ENCODE measurements at places on chromosomes 3 and 15.

GRCh38 chr3:134772011-134772410 lies 23.0 kb upstream of the EPHB1 start:
- no peak for DNase-seq

GRCh38 chr3:8581806-8582445 lies 62.7 kb downstream of the SSUH2 start:
- no peak for DNase-seq

DNA sequence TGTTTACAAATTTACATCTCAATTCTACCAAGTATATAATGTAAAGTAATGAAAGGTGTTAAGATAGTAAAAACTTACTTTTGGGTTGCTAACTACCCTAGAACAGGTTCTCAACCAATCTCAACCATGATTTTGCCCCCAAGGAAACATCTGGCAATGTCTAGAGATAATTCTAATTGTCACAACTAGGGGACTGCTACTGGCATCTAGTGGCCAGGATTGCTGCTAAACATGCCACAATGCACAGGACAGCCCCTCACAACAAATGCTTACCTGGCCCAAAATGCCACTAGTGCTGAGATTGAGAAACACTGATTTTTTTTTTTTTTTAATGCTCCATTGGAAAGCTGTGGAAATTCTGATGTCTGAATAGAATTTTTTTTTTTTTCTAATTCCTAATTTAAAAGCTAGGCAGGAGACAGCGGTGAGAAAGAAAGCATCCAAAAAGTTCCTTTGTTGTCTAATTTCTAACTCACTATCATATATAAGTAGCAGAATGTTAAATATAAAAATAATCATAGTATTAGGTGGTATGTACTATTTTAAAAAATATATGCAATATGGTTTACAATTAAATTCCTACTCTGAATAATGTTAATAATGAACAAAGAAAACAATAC lies 81.5 kb downstream of the TJP1 start:
- DNase-seq, result no peak

DNA sequence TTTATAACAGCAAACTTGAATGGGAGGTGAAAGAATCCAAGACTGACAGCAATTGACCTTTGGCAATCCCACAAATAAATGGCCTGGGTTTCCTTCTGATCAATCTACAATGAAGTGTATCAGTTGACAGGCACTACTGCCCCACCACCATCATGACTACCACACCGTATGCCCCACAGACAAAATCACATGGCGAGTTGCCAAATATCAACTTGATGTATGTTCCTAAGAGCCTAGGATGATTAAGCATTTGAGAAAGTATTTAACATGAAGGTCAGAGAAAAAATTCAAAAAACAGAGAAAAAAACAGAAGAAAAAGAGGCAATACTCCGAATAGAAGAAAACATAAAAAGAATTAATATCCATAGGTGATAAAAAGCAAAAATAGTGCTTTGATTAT lies 215.9 kb upstream of the STAC start:
- no peak for DNase-seq

DNA sequence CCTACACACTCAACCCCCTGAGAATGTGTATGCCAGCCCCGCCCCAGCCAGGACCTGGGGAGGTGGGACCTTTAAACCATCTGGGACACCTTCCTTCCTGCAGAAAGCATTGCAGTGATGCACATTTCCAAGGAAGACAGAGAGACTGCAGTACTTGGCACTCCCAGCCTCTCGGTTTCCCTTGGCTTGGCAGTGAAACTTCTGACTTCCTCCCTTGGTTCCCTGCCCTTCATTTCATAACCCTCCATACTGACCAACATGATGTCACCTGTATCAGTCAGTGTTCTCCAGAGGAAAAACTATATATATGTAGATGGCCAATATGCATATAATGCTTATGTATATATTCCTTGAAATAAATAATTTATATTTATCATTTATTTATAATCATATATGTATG lies 103.2 kb downstream of the SST start:
- peak; percentile 82 for DNase-seq

DNA sequence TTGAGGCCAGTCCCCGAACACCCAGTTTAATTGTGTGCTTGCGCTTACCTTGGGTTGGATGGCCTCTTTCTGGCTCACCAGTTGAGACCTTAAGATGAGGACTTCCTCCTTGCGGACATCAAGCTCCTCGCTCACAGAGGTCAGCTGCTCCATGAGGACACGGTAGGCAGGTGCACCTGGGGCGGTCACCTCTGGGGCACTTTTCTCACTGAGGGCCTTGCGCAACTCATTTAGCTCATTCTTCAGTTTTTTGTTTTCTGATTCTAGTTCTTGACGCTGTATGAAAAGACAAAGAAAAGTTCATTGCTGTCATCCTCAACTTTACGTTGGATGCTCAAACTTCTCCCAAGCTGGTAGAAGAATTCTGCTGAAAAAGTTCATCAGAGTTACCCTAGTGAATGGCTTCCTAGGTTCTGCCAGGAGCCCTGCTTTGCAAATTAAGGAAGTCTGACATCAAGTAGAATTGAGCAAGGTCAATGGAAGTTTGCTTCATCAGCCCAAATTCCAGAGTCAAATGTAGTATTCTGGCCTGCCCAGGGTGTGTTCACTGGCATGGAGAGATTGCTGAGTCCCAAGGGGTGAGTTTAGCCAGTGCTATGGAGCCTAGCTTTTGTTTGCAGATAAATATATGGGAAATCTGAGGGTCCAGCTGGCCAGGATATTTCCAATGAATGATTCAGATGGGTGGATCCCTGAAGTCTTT lies 55.8 kb upstream of the MYO5C start:
- DNase-seq, result peak; percentile 80

- DNase-seq, result peak; percentile 82
These were observed 62.0 kb upstream of the ACP3 start for GRCh38 chr3:132255041-132255745.

DNA sequence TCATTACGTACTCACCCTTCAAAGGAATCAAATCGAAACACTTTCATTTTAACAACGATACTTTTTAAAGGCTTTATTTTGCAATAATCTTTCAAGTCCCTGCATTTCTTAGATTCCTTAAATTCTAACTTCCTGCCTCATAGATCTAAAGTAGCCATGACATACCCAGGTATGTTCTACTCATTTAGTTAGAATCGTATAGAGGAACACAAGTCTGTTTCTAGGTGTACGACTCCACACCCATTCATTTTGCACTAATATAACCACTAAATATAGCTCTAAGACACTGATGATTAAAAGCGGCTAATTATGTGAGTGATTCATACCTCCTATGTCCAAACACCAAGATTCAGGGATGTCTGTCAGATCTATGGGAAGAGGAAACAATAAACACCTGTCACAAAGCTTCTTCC lies 1.3 kb downstream of the ATP13A3 start:
- peak; percentile 70 for DNase-seq

DNA sequence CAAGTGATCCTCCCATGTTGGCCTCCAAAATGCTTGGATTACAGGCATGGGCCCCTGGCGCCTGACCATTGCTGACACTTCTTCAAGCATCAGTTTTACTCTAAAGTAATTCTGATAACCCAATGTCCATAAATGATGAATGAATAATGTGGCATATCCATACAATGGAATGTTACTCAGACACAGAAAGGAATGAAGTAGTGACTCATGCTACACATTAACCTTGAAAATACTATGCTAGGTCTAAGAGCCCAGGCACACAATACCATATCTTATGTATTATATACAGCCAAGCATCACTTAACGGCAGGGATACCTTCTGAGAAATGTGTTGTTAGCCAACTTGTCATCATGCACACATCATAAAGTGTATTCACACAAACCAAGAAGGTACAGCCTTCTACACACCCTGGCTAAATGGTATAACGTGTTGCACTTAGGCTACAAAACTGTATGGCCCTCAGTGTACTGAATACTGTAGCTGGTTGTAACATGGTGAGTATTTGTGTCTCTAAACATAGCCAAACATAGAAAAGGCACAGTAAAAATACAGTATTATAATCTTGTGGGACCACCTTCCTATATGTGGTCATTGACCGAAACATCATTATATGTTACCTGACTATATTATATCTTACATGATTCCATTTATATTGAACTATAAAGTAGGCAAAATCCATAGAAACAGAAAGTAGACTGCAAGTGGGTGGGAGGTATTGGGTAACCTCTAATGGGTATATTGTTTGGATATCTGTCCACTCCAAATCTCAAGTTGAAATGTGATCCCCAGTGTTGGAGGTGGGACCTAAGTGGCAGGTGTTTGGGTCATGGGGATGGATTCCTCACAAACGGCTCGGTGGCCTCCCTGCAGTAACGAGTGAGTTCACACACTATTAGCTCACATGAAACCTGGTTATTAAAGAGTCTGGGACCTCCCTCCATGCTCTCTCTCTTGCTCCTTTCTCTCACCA lies 31.4 kb downstream of the MKRN2 start:
- DNase-seq, result no peak

GRCh38 chr3:161977063-161977462 lies 480.5 kb downstream of the OTOL1 start:
- peak; percentile 40 for DNase-seq

DNA sequence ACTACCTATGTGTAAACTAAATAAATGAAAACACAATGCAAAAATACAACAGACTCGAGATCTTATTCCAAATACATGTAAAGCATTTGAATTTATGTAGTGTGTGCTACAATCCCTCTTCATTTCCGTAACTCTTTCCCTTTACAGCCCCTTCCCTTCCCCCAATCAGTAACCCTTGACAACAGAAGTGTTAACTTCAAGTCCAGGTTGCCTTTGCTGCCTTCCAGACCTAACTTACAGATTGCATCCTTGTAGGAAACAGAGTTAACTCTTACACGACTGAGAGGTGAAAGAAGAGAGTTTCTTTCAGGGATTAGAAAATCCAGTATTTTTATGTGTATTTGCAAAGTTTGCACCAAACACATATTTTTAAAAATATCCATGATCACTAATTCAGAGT lies 1.4 kb upstream of the ROBO1 start:
- DNase-seq, result no peak

DNA sequence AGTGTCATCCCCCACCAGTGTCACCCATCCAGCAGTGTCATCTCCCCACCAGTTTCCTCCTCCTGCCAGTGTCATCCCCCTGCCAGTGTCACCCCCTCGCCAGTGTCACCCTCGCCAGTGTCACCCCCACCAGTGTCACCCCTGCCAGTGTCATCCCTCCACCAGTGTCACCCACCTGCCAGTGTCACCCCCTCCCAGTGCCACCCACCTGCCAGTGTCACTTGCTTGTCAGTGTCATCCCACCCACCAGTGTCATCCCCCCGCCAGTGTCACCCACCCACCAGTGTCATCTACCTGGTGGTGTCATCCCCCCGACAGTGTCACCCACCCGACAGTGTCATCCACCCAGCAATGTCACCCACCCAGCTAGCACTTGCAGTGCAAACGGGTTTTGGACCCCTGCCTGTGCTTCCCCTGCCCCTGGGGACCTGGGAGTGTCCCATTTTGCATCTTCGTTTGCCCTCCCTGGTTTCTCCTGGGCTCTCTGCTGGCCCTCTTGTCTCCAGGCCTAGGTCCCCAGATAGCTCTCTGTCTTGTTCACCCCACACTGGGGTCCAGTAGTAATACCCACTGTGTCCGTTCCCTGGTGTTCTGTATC lies 99.8 kb upstream of the PRR20G start:
- no peak for DNase-seq

GRCh38 chr3:161371441-161372320 lies at the start of gene SPTSSB:
SPTSSB (minus strand) TSS chr3:161371517; CDS start chr3:161346323, 25,194 bp downstream.
- DNase-seq, result peak; percentile 12

DNA sequence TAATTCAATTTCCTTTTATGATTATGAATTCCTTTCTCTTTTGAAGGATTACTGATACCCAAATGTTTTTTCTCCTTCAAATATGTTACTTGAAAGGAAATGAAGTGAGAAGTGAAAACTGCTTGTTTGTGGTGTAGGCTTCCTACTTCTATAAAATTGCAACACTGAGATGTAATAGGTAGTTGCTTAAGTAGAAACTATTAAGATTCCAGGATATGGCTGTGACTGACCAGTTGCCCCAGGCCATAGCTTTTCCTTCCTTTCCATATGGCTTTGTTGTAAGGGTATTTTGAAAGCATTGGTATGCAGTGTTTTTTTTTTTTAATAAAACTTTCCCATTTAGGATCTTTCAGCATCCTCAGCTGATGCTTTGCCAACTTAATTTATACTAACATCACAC lies 28.5 kb downstream of the DNAJC13 start:
- DNase-seq, result peak; percentile 86

DNA sequence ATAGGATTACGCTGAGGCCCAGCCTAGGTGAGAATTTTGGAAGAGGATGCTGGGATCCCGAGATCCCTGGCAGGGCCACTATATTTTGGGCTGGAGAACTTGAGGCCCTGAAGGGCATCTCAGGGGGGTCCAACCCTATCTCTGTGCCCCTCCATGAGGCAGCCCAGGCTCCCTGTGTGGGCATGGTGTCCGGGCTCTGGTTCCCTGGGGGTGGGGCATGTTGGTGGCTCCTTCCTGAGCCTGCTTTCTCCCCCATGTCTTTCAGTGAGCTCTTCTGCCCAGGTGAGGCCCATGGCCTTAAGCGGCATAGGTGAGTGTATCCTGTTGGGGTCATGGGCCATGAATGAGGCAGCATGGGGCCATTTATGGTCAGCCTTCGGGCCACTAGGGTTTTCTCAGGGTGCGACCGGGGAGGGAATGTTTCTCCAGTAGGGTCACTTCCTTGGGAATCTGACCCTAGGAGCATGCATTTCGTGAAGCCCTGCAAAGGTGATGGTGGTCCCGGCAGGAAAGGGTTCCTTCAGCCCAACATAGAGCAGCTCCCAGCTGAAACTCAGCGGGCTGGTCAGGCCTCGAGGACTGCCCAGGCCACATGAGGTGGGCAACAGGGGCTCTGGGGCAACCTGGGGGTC lies 191.3 kb downstream of the UBE3A start:
- DNase-seq, result no peak

DNA sequence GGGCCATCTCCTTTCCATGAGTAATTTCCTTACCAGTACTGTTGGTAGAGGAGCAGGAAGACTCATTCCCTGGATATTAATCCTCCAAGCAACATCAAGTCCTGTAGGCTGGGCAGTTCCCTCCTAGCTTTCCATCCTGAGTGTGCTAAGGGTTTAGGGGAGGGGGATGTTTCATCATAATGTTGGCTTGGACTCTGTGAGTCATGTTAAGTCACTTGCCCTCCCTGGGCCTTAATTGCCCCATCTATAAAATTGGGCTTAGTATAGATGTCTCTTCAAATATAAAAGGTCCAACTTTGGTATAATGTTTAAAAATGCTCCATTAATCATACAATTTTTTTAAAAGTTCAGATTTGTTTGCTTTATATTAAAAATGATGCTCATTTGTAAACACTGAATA lies 52.7 kb downstream of the TLE3 start:
- DNase-seq, result peak; percentile 38

GRCh38 chr3:136141891-136142290 lies 54.2 kb downstream of the MSL2 start:
- peak; percentile 15 for DNase-seq

DNA sequence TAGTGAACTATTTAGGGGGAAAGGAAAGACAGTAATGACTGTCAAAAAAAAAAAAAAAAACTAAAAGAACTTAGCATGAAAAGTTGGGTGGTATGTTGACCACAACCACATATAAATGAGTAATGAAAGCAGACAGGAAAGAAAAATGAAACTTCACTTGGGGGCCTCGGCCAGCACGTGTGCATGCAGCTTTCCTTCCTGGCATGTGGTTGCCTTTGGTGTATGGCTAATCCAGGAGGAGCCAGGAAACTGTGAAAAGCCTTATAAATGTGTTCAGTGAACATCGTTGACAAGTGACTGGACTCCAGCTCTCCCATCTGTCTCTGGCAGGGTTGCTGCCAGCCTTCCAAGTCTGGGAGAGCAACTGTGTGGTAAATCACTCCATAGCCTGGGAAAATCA lies 195.1 kb downstream of the DTWD1 start:
- peak; percentile 99 for DNase-seq

GRCh38 chr3:142509079-142509478 lies 61.2 kb upstream of the XRN1 start:
- no peak for DNase-seq

All from AG10803 (cell line).